ENCODE measurements at places on chromosomes 11 and 22.
A peak's percentile ranks its signal among the peaks of the same experiment; 100 is the strongest.

DNA sequence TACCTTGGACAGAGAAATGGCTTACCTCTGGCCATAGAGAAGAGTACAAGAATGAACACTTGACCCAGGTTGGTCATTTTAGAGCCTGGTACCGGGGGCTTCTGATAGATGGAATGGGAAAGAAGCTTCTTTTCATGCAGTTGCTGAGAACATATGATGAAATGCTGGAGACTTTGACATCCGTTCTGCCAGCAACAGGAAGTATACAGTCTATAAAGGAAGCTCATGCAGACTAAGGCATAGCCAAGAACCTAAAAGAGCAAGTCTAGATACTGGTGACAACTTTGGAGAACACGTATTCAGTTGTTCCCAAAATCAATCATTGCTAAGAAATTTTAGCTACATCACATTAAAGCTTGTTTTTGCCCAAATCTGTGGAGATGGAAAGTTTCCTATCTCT is 894.6 kb downstream of the METTL15 start:
- no peak for DNase-seq

DNA sequence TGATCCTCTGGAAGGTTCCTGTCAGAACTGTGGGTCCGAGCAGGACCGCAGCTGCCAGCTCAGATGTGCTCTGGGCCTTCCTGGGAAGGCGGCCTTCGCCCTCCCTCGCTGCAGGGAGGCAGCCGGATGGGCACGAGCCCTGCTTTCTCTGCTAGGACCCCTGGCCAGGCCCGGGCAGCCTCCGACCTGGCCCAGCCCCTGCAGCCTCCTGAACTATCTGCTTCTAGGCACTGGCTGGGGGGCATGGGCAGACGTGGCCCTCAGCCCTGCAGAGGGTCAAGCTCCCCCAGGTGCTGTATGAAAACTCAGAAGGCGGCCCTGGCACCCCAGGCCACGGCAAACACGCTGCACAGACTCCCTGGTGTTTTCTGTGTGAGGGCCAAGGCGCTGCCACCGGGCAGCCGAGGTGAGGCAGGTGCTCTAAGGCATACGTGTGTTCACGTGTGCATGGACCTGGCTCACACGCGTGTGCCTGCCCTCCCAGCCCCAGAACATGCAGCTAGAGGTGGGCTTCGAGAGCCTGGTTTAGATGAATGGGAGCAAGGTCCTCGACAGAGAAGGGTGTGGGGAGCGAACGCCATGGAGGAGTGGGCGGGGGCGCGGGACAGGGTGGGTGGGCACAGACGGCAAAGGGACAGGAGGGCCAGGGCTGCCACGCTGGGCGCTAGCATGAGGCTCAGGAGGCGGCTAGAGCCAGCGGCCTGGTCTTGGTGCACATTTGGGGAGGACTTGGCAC is 4.3 kb downstream of the LRFN4 start:
- DNase-seq: peak; percentile 64

DNA sequence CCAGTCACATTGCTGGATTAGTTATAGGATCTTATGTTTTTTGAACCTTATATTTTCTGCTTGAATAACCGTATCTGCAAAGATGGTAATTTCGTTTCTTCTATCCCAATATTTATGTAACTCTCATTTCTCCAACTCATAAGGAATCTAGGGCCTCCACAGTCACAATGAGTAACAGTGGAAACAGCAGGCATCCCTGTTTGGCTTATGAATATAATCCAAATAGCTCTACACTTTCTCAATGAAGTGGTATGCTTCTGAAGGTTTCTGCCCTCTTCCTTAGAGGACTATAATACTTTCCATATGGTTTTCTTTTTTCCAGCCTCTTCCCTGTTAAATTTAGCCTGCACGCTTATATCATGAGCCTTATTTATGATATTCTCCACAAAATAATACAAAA is 16.5 kb downstream of the ATP6V1E1 start:
- DNase-seq: no peak

- DNase-seq: no peak
Observed at GRCh38 chr11:92767416-92767815, 202.0 kb upstream of the MTNR1B start.

DNA sequence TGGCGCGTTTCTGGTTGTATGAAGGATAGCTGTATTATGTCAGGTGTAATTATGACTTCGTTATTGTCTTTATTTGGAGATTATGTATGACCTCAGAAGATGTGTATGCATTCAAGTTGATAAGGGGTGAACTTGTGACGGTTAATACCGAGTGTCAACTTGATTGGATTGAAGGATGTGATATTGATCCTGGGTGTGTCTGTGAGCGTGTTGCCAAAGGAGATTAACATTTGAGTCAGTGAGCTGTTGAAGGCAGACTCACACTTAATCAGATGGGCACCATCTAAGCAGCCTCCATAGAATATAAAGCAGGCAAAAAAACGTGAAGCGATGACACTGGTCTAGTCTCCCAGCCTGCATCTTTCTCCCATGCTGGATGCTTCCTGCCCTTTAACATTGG is 15.3 kb upstream of the CD82 start:
- no peak for DNase-seq

DNA sequence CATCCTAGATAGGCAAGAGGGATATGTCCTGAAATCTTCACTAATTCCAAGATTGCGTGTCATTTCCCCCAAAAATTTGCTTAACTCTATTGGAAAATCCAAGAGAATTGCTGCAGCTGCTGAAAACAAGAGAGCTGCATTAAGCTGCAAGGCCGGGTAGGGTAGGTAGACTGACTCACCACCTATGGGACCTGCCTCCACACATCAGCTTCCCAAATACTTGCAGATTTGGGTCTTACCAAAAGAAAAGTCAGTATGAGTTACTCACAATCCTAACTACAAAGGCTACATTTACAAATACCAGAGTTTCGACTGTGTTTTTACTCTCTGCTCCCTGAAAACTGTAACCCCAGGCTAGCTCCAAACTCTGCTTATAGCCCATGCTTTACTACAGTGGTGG is 142.5 kb upstream of the TEAD1 start:
- no peak for DNase-seq

DNA sequence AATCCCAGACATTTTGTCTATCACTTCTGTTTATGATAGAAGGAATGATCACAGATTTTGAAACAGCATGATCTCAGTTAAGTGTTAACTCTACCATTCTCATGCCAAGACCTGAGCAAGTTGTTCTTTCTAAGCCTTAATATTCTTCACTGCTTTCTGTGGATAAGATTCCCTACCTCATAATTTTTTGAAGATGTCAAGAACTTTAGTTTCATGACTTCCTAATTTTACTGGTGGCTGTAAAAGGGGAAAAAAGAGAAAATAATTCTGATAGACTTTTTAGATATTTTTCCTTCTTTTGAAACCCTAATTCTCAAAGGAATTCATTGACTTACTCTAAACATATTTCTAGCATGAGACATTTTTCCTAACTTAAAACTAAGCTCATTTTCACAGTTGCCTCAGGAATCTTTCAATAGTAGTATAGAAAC is 520.0 kb upstream of the LUZP2 start:
- DNase-seq: no peak

- DNase-seq: no peak
Observed at GRCh38 chr11:86696004-86696403, 23.6 kb upstream of the ME3 start.

GRCh38 chr11:123273616-123274015 is 78.6 kb upstream of the CLMP start:
- DNase-seq: no peak

DNA sequence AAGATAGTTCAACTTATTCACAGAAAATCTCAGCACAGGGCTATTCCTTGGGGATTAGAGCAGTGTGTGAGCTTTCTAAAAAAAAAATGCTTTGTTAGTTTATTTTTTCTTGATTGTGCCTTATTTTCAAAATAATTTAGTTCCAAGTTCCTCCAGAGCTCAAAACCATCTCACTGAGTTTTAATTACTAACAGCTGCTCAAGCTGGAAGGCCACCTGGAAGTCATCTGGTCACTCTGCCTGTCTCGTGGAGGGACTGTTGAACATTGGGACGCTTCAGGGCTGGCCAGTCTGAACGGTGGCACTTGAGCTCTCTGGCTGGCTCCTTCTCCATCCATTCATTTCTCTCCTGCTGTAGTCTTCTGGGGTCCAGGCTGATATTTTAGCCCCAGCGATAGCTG is 4.0 kb downstream of the OR51E1 start:
- no peak for DNase-seq

GRCh38 chr11:96337541-96338431 is 5.2 kb downstream of the MAML2 start:
- DNase-seq: no peak

GRCh38 chr11:18005376-18006129 is 7.3 kb downstream of the SERGEF start:
- DNase-seq: no peak

GRCh38 chr11:64524534-64525042 is 66.4 kb upstream of the SLC22A12 start:
- DNase-seq: peak; percentile 67

GRCh38 chr22:32558681-32559355 is 84.2 kb downstream of the FBXO7 start:
- DNase-seq: peak; percentile 96

GRCh38 chr22:41401781-41402648 is 20.3 kb downstream of the TEF start:
- DNase-seq: no peak

DNA sequence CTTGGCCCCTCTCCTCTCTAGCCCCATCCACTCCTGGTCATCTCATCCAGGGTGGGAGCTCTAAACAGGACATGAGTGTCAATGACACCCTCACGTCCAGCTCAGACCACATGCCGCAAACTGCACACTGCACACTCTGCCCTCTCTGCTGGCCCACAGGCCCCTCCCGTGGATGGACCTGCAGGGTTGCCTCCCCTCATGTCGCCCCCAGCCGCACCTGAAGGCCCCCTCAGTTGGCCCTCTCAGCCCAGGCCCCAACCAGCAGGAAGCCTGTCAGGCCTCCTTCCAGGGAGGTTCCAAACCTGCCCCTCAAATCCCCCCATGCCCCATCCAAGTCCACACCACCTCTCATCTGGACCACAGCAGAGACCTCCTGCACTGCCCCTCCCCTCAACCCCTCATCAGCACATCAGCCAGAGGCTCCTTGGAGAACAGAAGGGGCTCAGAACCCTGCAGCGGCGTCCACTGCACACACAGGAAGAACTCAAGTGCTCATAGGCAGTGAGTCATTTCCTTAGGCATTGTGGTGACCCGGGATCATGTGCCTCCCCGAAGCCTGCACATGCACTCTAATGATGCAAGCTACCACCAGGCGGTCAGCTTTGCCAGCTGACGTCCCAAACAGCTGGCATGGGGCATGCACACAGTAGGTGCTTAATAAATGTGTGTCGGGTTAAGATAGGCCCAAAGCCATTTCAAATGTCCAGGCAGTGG is 12.9 kb upstream of the CDKN1C start:
- peak; percentile 90 for DNase-seq

DNA sequence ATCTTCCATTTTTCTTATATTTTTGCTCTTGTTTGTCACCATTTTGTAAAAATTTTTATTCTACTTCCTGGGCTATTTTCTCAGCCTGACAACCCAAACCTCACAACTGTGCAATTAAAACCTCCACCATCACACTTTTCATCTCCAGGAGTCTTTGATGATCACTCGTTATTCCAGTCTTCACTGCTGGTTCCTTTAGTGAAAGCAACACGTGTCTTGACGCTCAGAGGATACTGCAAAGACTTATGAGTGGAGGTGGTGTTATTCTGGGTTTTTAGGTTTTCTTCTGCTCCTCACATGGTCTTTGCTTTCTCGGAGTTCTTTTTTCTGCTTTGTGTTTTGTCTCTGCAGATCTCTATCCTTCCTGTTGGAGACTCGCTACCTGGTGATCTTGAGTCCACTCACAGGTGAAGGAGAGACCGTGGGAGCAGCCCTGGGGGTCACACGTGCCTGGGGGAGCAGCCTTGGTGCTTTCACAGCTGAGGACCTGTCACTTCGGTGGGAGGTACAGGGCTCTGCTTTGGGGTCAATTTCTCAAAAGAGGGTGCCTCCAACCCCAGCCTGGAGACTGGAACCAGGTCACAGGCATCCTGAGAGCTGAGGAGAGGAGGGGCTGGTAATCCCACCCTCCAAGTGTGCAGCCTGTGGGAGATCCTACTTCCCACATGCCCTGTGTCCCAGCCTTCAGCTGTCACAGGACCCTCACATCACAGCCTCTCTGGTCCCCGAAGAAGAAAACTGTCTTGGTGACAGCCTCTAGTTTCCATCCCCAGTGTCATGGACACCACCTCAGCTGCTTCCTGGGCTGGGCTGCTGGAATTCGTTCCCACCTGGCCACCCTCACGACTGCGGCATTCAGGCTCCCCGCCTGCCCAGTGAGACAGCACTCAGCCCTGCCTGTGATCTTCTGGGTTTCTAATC is 11.0 kb downstream of the SULT4A1 start:
- DNase-seq: no peak

DNA sequence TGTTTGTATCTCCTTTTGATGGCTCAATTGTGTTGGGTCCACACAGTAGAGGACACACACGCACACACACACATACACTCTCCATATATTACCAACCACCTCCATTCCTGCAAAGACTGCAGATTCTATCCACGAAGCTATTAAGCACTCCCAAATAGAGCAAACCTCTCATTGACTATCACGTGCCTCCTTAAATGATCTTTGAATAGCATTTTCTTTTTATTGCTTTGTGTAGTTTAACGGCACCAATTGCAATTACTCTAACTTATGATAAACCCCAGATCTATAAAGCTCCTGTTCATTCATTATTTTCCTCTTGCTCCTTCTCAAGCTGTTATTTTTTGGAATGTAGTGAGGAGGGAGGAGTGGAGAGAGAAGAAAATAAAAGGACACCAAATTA is 204.7 kb downstream of the ST3GAL4 start:
- DNase-seq: no peak

GRCh38 chr22:19868333-19868732 is 13.7 kb upstream of the GNB1L start:
- DNase-seq: no peak
